ENCODE measurements at places on chromosomes 4 and X. TPM values are rescaled to one million over a fixed set of nuclear protein-coding genes. Genes with fewer than 3 reads are reported as not detected.
A peak's percentile ranks its signal among the peaks of the same experiment; 100 is the strongest.

DNA sequence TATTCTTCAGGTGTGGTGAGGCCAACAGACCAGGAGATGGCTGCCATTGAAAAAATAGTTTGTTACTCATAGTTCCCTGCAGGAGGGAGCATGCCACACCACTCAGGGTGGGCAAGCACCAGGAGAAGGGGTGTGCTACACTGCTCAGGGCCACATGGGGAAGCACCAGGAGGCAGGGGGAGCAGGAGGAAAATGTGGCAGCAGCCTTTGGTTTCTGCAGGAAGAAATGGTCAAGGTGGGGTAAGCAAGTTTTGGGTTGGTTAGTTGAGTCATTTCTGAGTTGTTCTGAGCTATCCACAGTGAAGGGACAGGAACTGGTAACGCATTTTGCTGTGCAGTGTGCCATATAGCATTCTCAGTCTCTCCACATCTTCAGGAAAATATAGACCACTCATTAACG lies 23.8 kb downstream of the FGFBP1 start:
- DNase-seq: no peak

DNA sequence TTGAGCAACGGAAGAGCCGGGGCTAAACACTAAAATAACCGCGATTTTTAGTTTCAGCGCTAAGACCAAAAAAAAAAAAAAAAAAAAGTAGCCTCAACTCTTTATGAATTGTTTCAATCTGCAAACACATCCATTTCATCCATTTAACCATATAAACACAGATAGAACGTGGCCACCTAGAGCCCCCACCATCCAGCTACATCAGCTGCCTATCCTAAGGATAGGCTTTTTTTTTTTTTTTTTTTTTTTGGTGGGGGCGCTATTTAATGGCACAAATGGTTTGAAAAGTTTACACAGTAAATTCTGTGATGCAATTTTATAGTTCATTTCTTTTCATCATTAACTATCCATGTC lies 492 bp upstream of the HDAC8 start:
- DNase-seq: no peak

DNA sequence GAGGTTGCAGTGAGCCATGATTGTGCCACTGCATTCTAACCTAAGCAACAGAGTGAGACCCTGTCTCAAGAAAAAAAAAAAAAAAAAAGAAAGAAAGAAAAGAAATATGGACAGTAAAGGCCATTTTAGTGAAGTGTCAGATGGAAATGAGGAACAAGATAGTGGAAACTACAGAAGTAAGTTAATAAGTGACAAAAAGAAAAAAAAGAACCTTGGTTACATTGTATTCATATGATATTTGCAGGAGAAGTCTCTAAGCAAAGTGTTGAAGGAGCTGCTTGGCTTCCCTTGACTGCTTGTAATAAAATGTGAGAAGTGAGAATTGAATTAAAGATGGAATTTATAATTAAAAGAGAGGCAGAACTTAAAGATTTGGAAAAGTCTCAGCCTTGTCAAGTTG lies 73.2 kb downstream of the HOPX start:
- no peak for DNase-seq

- no peak for DNase-seq
These were observed 68.8 kb downstream of the IL15 start for GRCh38 chr4:141705048-141705746.

DNA sequence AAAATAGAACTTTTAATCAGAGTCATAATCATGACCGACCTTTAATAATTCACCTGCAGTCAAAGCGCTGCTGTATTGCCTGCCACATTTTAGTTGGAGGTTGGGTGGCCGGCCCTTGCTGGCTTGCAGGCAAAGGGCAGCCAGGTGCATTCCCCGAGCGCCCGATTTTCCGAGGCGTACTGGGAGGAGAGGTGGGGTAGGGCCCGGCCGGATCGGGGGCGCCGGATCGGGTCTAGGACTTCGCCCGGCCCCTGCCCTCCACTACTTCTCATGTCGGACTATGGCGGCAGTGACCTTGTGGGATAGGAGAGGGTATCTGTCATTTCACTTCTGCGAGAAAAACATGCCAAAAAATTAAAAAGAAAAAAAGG lies 2.5 kb upstream of the RS1 start:
- peak; percentile 11 for DNase-seq

- DNase-seq: no peak
These were observed 92.3 kb downstream of the RLIM start for GRCh38 chrX:74521961-74522751.

DNA sequence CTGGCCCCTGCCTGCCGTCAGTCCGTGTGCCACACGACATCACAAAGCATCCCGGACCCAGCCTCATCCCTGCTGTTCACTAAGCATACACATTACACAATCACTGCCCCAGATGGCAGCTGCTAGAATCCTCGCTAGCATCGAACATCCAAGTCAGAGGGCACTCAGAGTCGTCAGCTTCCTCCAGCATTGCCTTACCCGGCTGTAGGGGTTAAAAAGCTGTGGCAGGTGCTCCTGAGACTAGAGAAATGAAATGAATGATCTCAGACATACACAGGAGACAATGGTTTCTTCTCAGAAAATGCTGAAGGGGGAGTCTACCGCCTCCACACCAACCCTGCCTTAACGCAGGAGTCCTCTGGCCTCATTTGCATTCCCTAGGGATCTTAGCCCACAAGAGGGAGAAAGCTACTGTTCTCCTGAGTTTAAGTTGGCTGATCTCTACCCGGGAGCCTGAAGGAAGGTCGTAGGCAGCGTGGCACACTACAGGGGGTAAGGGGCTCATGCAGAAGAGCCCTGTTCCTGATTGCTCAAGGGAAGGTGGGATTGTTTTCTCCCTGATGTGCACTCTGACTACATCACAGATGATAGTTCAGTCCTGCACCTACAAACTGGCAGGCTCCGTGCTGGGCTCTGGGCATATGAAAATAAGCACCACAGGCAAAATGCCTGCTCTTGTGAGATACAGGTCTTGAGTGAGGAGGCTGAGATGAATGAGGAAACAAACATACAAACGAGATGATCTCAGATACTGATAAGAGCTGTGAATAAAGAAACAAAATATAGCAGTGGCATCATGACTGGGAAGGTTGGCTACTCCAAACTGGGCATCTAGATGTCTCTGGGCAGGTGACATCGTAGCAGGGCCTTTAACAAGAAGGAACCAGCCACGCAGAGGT lies 2.6 kb upstream of the KIAA0232 start:
- DNase-seq: no peak

GRCh38 chr4:114287079-114287696 lies 307.7 kb upstream of the ARSJ start:
- no peak for DNase-seq

- DNase-seq: no peak
These were observed 65.6 kb upstream of the AFAP1 start for GRCh38 chr4:8005033-8005808.

- DNase-seq: no peak
These were observed 39.0 kb upstream of the RASGEF1B start for GRCh38 chr4:81510643-81511178.

DNA sequence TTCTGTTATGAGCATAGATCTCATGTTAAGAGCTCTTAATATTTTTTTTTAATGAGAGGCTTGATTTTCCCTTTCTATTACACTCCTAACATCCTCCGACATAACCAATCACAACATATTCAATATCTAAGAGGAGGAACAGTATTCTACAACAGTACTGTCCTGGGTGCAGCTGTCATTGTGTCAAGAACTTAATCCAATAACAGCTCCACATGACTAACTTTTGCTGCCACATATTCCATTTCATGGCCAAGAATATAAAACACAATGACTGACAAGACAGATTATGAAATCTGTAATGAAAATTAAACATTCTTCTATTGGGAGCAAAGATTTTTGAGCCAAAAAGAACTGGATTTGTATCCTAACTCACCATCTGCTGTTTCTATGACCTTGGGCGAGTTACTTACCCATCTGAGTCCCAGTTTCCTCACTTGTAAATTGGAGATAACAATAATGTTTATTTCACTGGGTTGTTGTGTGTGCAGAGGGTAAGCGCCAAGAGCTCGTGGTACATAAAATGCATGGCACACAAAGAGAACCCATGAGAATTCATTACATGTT lies 405.6 kb downstream of the SPRY1 start:
- DNase-seq: no peak

DNA sequence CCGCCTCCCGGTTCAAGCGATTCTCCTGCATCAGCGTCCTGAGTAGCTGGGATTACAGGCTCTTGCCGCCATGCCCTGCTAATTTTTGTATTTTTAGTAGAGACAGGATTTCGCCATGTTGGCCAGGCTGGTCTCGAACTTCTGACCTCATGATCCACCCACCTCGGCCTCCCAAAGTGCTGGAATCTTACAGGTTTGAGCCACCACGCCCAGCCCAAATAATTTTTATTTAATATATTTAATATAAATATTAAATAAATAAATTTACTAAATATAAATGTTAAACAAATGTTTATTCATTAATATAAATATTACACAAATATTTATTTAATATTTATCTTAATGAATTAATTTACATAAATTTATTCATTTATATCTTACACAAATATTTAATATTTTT lies 120.2 kb downstream of the SHOX start:
- DNase-seq: no peak

- DNase-seq: no peak
These were observed 132.9 kb upstream of the SPANXC start for GRCh38 chrX:141375011-141375760.

DNA sequence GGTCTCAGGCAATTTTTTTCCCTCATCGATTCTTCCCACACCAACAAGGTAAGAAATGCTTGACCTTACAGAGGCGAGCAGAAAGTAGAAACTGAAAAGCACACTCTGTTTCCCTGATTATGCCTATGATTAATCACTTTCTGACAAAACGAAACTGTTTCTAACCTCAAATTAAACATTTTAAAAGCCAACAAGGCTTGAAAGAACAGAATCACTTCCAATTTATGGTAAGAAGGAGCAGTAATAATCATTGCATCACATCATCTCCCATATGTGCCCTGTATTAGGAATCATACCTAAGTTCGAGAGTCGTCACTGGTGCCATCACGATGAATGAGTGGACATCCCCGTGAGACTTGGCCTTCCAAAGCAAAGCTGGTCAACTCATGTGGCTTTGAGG lies 12.5 kb upstream of the CXCL13 start:
- DNase-seq: no peak

DNA sequence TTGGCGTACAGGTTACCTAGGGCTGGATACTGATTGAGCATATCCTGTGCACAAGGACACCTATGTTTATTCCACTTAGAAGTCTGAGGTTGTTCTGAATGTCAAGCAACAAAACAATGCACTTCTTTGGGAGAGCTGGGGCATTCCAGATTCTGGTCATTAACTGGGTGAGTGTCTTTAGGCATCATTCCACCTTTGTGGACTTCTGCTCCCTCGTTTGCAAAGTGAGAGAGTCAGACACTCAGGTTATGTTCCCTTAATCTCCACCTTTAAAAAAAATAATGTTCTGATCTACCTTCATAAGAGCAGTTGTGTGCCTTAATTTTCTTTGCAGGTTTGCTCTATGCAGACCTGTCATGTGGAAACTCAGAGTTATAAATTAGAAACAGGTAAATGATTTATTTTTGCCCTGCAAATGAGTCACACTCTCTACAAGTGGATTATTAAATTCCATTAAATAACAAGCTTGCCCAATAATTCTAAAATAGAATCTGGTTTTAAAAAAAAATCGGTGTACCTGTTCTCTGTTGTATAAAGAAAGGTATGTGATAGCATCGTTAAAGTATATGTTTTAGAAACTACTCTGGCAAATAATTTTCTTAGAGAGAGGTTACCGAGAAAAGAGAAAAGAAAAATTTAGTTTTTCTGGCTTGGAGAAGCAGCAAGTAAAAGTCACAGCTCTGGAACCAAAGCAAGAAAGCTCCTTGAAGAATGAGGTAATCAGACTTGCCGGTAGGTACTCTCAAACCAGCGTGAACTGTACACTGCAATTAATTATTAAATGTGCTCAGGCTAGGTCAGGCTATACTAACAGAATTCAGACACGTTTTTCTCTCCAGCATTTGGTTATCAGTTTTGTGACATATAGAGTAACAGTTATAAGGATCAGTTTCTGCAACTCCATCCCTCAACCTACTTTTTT lies 93.2 kb downstream of the SORBS2 start:
- DNase-seq: no peak

DNA sequence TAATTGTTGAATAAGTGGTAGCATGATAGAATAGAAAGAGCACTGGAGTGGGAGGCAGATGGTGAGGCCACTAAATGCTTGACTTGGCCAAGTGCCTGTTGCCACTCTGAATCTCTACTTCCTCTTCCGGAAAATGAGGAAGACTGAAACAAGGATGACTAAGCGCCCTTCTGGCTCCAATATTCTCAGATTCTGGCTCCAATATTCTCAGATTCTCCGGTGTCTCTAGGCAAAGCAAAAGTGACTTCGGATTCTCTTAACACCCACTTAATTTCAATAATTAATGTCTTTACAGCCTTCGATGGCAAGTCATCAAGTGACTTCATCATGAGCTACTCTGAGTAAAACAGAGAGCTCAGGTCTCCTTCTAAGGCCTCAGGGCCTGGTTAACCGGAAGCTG lies 402.2 kb upstream of the FGF13 start:
- no peak for DNase-seq

DNA sequence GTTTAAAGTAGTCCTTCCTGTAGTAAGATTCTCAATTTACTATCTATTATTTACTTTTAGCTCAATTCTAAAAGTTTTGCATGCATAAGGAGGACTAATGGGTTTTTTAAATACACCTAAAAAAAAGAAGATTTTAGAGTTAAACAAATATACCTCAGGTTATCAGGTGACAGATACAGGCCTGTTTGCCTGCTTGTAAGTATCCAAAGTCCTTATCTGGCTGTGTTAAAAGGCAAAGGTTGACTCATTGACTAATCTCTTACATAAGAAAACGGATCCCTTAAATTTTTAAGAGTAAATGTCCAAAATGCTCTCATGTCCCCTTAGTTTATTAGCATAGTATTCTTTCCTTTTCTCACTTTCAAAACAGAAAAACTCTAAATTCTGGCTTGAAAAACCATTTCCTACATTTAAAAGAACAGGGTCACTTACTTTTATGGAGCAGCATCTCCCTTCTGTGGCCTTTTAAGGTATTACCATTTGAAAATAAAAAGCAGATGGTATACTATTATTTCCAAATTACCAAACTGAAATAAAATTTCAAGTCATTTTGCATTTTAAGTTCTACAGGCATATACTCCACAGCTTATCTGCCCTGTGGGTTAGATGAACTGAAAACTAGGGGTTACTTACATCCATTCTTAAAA lies 4.5 kb downstream of the CBR4 start:
- no peak for DNase-seq

DNA sequence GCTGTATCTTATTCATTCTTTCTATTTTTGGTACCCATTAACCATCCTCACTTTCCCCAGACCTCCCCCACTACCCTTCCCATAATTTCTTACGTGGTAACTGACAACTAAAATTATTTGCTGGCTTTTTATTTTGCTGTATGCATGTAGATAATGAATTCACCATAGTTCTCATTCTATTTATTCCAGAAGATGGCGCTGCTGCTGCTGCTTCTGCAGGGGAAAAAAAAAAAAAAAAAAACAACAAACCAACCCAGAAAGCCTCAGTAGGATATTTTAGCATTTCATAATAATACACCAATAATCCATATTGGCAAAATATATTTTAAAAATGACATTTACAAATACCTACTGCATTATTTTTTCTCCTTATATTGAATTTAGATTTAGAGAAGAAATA lies 416.6 kb upstream of the MAGEB18 start:
- no peak for DNase-seq

The PCDH18 gene
- not detected for total RNA-seq

The C4orf51 gene
- not detected for total RNA-seq

The PPARGC1A gene
- total RNA-seq: not detected

The DDX60 gene
- total RNA-seq: 27.6 TPM

The ARHGAP4 gene
- 353 TPM for total RNA-seq

The PROM1 gene
- not detected for total RNA-seq
